A673 (cell line): ENCODE measurements at places on chromosomes 1 and 21. TPM values are rescaled to one million over a fixed set of nuclear protein-coding genes. Genes with fewer than 3 reads are reported as not detected.

- no peak for DNase-seq
These were observed 18.2 kb upstream of the AGO1 start for GRCh38 chr1:35864813-35865212.

DNA sequence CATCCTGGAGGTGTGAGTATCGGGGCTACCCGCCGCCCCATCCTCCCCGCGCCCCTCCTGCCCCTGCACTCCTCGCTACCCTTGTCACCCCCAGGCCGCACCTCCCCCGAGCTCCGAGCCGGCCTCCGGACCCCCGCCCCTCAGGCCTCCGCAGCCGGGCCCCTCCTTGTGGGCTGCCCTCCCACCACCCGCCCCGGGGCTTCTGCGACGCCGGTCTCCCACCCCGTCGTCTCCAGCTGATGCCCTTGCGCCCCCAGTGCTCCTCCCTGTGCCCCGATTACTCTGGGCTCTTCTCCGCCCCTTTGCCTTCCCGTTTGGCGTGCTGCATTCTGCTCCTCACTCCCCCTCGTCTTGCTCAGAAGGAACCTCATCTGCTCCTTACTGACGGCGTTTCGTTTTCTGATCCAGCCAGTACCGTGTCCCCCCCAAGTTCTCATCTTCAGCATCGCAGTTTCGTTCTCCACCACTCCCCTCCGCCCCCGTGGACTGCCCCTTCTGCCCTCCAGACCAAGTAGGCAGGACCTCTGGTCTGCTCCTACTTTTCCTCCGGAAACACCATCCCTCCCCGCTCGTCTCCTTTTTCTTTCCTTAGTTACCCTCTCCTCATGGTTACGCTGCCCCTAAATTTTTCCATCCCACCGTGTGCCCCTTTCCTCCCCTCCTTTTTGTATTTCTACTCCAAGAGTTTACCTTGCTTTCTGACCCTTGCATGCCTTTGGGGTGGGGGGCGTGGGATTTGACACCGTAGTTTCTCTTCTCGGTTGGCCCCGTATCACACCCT lies 841 bp downstream of the SNX27 start:
- DNase-seq = peak; percentile 34

GRCh38 chr1:248814351-248814750 lies 11.4 kb downstream of the SH3BP5L start:
- DNase-seq = no peak

GRCh38 chr1:248065604-248066003 lies 19.0 kb downstream of the OR2L3 start:
- no peak for DNase-seq

ST6GALNAC3 gene
- total RNA-seq = 0.74 and 1.2 TPM in 2 replicates

- DNase-seq = peak; percentile 53
These were observed at the start of gene CRABP2 for GRCh38 chr1:156705321-156705917. TSS of gene CRABP2 (minus strand) at chr1:156705583. CDS start at chr1:156705446, 137 bp downstream.
